ENCODE measurements at places on chromosomes 16 and 17.

- DNase-seq: no peak
Observed at GRCh38 chr16:11973070-11973469, 3.5 kb upstream of the SNX29 start.

- DNase-seq: no peak
Observed at GRCh38 chr17:72185564-72185963, 64.7 kb downstream of the SOX9 start.

GRCh38 chr17:57317079-57317478 is 60.8 kb downstream of the MSI2 start:
- DNase-seq: no peak

DNA sequence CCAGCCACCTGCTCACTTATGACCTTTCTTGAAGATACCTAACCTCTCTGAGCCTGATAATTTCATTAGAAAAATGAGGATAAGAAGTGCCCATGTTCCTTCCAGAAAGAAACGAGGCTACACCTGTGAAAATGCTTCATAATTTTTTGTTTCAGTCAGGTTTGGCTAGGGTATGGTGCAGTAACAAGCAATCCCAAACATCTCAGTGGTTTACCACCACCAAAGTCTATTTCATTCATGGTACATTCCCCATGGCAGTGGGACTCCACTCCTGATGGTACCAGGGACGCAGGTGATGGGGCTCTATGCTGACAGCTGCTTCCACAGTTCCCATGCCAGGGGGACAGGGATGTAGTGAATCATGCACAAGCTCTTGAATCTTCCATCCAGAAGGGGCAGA is 147.6 kb upstream of the CES5A start:
- no peak for DNase-seq

DNA sequence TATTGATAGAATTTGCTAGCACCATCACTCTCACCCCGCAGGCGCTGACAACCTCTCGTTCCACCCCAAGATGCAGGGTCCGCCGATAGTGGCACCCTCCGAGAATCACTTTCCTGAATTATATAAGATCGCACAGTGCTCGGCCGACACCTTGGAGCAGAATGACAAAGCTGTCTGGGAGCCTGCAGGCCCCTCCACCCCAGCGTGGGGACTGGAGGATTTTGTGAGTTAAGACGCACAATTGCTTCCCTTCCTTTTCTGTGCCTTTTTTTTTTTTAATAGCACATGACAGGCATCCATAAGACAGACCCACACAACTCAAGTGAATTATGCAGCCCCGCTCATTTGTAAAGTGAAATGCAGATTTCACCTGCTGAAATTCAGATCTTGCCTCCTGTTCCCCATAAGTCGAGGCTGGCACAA is 155.3 kb downstream of the C16orf78 start:
- DNase-seq: no peak

GRCh38 chr17:51434434-51435170 is 174.3 kb downstream of the UTP18 start:
- no peak for DNase-seq

GRCh38 chr17:48352630-48353029 is 77.4 kb downstream of the SKAP1 start:
- peak; percentile 4 for DNase-seq
